ENCODE measurements at places on chromosomes 6 and 20.
A peak's percentile ranks its signal among the peaks of the same experiment; 100 is the strongest.

DNA sequence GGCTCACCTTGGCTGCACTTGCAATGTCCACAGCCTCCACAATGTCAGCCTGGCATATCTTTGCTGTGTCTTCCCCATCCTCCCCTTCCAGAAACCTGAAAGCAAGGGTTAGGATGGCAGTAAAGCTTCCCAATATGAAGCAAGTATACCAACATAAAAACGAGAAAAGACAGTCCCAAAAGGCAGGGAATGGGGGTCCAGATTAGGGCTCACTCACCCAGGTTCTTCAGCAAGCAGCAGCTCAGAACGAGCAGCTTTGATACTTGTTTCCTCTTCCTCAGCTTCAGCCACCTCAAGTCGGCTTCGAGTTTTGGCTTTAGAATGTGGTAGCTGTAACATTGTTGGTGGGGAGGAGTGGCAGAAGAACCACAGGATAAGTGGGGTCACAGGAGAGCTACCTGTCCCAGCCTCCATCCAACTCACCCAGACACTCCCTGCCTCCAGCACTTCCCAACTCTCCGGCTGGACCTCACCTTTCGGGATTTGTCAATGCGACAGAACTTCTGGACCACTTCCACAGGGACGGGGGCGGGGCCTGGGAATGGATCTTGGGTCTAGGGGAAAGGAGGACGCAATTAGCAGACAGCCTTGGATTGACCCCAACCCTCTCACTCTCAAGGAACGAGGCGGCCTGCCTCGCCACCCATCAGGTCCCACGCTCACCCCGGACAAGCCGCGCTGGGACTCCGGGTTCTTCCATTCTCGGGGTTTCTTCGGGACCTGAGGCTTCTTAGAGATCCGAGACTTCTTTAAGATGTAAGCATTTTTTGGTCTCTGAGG, 708 bp downstream of the WDR46 start:
- no peak for DNase-seq

- DNase-seq: no peak
Measured at GRCh38 chr6:130716466-130716865, 110.7 kb upstream of the SMLR1 start.

DNA sequence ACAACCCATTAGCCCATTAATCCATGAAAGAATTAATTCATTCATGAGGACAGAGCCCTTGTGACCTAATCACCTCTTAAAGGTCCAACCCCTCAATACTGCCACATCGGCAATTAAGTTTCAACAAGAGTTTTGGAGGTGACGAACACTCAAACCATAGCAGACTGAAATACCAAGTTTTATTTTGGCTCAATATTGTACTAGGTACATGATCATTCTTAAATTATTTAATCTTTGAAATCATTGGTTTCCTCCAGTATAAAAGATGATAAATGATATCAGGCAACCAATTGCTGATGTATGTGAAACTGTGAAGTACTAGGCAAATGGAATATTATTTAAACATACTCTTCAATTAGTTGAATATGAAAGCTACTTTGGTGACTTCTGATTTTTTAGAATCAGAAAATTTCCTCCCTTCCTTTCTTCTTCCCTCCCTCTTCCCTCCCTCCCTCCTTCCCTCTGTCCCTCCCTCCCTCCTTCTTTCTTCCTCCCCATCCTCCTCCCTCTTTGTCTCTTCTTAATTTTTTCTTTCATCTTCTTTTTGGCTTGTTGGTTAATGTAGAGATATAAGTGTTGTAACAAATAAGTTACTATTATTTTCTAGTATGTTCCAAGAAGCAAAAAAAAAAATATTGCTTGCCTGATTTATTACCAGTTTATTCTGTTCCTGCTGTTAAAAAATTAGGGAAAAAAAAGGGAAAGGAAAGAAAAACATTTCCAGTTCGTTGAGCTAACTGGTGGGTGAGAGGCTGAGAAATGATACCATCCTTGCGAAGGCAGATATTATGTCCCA, 233.9 kb upstream of the ZNF217 start:
- DNase-seq: no peak

DNA sequence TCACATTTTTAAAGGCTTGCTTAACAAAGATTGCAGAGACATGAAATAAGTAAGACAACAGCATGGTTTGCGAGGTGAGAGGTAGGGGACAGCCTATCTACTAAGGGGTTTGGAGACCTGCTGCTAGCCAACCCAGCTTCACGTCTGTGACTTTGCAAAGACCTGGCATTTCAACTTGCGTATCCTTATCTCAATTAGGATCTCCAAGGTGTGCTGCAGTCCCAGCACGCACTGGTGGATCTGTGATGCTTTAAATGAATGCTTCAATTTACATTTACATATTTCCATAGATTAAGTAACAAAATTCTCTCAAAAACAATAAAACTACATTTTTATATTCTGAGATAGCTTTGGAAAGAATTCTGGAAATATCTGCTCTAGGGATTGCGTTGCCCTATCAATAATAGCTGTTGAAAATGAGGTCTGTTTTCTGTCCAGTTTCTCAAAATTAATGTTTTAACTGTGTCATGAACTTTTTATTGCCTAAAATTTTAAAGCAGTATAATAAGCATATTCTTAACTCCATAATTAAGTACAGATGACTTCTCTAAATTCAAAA, 124.4 kb upstream of the EDN1 start:
- DNase-seq: no peak

GRCh38 chr6:13437218-13437996, 50.0 kb downstream of the GFOD1 start:
- peak; percentile 6 for DNase-seq

- no peak for DNase-seq
Measured at GRCh38 chr6:10420546-10421157, 5.8 kb upstream of the TFAP2A start.

- DNase-seq: no peak
Measured at GRCh38 chr6:12369781-12370262, 79.7 kb downstream of the EDN1 start.

DNA sequence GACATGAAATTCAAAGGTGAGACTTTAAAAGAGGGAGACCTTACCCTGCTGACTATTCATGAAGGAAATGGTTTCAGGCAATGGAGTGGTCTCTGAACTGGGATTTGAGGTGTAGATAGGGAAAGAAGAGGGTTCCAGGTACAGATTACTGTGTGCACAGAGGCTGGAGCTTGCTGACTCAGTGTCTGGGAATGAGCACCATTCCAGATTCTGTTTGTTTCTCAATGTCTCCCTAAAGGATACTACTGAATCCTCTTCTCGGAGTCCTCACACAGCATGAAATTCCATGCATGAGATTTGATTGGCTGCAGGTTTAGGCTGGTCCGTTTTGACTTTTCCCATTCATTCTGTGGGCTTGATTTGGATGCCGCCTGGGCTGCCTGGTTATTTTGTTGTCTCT, 49.0 kb downstream of the PPP1R14C start:
- no peak for DNase-seq

DNA sequence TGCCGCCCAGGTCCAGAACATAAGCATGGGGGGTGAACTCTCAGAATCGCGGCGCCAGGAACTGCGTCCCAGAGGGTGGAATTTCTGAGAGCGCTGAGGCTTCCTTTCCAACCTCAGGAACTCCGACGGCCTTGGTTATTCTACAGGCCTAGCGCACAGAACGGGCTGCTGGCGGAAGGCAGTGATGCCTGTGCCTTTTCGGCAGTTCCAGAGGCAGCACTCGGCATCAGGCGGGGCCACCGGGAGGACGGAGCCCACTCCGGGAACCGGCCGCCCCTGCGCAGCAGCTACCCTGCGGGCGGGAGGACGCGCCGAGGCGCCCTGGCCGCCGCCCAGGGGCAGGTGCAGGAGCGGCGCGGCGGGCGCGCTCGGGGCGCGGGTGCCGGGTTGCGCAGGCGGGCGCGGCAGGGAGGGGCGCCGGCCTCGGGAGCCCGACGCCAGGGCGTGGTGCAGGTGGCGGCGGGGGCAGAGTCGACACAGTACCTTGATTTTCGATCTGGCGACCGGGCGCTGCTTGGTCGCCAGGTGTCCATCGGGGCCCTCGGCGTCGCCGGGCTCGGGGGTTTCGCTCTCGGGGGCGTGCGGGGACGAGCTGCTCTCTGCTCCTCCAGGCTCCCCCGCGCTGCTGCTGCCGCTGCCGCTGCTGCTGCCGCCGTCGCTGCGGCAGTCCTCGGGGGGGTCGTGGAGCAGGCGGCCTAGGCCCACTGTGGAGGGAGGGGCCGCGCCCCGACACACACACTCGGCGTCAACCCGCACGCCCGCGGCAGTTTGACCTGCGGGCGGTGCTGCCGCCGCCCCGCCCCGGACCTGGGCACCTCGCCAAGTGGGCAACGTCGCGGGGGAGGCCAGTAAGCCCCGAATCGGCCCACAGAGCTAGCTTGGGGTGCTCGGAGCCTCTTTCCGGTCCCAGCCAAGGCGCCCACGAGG, 1.3 kb downstream of the OVOL2 start:
- DNase-seq: no peak

- no peak for DNase-seq
Measured at GRCh38 chr20:46717818-46718541, 8.5 kb downstream of the SLC2A10 start.

GRCh38 chr20:13105864-13106457, 97.2 kb downstream of the SPTLC3 start:
- no peak for DNase-seq

DNA sequence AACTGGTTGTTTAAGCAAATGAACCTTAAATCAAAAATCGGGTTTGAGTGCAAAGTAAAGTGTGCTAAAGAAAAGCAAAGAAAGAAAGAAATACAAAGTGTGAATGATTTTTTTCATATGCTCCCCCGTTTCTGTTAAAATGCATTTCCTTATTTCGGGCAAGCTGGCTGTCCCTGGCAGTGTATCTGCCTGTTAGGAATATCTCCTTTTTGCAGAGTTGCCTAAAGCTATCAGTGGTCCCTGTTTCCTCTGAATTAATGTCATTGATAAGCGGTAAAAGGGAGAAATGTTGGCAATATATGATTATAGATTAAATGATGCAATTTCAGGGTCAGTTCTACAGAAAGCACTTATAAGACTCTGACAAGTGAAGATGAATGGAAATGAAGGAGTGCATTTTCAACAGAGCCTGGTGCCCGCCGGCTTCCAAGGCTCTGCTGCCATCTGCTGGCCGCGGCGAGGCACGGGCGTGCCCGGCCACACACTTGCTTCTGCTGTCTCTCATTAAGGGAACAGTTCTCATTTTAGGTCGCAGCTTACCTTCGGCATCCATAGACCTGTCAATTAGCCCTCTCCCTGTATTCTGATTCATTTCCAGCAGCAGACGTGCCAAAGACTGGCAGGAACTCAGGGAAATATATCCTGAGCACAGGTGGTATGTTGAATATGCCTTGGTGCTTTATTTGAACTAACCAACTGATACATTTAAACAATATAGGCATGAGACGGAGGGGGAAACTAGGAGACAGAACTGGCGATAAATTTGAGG, 381.9 kb downstream of the C6orf118 start:
- peak; percentile 91 for DNase-seq

DNA sequence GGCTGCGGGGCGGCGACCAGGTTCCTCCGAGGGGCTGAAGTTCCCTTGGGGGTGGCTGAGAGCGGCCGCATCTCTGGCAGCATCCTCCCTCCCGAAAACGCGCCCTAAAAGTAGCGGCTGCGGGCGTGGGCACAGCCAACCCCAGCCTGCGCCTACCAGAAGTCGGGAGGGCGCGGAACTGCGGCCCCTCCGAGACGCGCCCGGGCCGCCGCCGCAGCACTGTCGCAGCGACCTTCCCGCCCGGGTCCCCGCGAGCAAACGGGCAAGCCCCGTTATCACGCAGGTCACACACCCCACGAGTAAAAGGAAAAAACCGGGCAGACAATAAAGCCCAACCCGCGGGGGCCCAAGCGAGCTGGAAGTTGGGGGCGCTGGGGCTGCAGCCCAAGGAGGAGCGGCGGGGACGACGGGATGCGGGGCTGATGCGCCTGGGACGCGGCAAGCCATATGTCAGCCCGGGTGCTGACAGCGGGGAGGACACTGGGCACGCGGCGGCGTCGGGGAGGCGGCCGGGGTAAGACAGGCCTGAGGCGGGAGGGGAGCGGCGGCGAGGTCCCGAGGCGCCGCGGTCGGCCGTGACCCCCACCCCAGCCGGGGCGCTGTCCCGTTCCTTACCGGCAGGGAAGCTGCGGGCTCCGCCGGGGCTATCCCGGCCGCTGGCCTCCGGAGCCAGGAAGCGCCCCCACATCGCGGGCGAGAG, 659 bp downstream of the CEP85L start:
- DNase-seq: peak; percentile 73

DNA sequence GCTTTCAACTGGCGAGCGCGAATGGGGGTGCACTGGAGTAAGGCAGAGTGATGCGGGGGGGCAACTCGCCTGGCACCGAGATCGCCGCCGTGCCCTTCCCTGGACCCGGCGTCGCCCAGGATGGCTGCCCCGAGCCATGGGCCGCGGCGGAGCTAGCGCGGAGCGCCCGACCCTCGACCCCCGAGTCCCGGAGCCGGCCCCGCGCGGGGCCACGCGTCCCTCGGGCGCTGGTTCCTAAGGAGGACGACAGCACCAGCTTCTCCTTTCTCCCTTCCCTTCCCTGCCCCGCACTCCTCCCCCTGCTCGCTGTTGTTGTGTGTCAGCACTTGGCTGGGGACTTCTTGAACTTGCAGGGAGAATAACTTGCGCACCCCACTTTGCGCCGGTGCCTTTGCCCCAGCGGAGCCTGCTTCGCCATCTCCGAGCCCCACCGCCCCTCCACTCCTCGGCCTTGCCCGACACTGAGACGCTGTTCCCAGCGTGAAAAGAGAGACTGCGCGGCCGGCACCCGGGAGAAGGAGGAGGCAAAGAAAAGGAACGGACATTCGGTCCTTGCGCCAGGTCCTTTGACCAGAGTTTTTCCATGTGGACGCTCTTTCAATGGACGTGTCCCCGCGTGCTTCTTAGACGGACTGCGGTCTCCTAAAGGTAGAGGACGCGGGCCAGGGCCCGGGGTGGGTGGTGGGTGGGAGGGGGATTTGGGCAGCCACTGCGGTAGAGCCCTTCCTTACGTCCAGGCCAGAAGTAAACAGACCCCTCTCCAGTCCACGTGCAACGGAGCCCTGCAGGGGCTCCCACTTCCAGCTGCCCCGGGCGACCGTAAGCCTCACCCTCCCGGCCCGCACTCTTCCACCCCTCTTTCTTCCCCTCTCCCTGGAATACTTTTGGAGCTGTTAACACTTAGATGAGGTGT, 998 bp downstream of the BMP2 start:
- DNase-seq: peak; percentile 72

GRCh38 chr6:20197251-20197650, 15.0 kb downstream of the MBOAT1 start:
- DNase-seq: no peak

DNA sequence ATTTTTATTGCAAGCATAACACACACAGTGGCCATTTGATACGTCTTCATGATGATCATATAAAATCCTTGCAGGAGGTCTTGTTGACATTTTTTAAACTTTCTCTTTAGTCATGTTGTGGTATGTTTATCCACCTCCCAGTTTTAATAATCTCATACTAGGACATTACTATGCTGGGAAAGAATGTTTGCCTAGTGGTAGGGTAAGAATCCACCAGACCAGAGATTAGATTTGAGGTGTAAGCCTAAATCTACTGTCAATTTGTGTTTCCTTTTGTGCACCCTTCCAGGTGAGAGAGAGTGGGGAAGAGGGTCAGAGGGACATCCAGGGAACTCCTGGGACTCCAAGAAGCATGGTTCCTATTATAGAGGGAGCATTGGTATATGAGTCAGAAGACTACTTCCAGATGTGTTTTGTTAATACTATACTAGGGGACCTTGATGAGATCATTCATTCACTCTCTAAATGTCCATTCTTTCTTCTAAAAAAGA, 298.3 kb upstream of the SASH1 start:
- DNase-seq: no peak
